ENCODE measurements at places on chromosomes 5 and 9. TPM values are rescaled to one million over a fixed set of nuclear protein-coding genes. Genes with fewer than 3 reads are reported as not detected.

The CDHR2 gene
- 0.56 TPM for total RNA-seq

The UNC5A gene
- total RNA-seq, result not detected

The DNAI1 gene
- not detected for total RNA-seq

The SAXO1 gene
- 0.12 TPM for total RNA-seq

The FNBP1 gene
- total RNA-seq, result 153 TPM

The IFNA2 gene
- not detected for total RNA-seq

GRCh38 chr5:171676286-171676944, 109.2 kb upstream of the SMIM23 start:
- no peak for DNase-seq

DNA sequence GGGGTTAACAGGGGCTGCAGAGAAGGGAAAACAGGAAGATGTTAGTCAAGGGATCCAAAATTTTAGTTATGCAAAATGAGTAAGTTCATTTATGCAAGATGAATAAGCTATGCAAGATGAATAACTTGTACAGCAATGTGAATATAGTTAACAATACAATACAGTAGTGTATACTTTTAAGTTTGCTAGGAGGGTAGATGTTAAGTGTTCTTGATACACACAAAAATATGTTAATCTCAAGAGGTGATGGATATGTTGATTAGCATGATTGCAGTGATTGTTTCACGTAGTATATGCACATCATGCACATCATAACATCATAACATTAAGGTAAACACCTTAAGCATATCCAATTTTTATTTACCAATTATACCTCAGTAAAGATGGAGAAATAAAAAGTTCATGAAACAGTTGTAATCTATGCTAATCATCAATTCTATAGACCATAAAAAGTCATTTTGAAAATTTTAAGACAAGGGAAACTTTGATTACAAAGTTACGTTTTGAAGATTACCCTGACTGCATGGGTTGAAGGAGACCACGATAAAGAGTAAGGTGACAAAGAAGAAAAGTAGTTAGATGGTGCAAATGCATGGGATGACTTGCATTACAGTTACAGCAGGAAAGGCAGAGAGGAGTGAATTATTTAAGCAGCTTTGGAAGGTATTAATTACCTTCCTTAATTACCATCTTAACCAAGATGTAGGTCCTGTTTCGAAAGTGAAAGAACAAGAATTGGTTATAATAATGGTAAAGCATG, 31.4 kb downstream of the FAM174A start:
- no peak for DNase-seq

GRCh38 chr5:93512799-93513198, 68.2 kb downstream of the NR2F1-AS1 start:
- DNase-seq, result no peak

DNA sequence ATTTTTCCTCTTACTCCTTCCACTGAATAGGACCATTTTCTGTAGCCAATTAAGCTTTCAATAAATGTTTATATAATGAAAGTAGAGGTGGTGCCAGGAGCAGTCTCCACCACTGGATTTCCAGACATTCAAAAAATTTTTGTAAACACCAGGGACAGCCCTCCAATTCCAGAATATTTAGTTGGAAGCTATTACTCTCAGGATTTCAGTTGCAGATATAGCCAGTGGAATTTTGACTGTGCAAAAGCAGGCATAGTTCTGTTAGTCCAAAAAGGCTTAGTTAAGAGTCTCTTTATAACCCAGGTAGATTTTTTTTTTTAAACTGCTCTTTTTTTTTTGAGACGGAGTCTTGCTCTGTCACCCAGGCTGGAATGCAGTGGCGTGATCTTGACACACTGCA, 138.1 kb upstream of the DMRT1 start:
- no peak for DNase-seq

- DNase-seq, result no peak
Observed at GRCh38 chr9:87096506-87096905, 149.2 kb upstream of the GAS1 start.

DNA sequence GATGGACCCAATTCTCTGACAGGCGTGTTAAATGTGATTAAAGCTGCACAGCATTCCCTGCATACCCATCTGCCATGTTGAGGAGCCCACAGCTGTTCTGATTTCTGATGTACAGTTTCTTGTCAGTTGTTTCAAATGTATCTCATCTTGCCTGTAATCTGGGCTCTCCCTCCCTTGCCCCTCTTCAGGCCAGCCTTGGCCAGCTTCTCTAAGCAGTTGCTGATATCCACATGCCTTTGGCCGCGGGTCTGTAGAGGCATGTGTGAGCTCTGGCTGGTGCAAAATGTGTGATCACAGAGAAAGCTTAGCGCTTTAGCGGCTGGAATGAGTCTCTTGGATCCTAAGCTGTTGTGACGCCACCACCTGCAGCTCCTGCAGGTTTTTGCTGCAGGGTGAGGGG, 332.0 kb downstream of the MLLT3 start:
- DNase-seq, result no peak

DNA sequence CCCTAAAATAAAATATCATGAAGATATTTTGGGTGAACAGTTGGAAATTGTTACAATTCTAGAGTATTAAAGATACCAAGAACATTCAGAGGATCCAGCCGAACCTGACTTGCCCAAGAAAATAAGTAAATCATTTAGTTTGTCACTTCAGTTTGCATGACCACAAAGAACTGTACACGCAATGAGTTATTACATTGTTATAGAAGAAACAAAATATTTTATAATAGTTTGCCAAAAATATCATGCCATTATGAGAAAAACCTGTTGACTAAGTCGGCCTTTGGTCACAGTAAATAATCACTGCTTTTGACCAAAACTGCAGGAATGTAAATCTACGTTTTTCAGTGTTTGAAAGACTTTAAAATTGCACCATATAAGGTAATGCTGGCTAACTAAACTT, 27.9 kb downstream of the TRIO start:
- no peak for DNase-seq

DNA sequence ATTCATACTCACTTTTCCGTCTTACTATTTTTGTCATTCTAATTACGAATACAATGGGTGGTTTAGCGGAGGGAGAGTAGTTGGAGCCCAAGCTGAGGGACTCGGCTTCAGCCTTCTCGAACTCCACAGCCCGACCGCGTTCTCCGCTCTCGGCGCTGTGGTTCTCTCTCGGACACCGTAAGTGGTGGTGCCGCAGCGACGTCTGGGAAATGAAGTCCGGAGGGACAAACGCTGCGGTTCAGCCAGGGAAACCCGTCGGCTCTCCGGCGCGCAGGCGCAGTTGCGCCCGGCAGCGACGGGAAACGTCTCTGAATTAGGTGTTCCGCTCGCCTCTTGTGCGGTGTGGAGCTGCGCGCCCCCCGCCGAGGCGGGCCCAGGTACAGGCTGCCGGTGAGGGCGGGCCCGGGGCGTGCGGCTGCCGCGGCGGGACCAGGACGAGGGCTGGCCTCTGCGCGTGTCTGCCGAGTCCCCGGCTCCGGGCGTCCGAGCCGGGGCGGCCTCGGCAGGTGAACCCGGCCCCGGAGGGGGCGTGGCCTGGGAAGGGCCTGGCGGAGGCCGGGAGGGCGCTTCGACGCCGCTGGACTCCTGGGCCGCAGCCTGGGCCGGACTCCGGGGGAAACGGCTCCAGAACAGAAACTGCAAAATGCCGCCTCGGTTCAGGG, at the start of gene ZNF879:
TSS of gene ZNF879 (plus strand) at position 277 of the 662 bp plus-strand sequence. CDS start 1,201 bp downstream, outside the sequence.
- DNase-seq, result peak; percentile 95

GRCh38 chr5:75340714-75341478, 3.9 kb downstream of the HMGCR start:
- DNase-seq, result no peak

GRCh38 chr5:40391642-40392041, 288.1 kb upstream of the PTGER4 start:
- DNase-seq, result no peak

DNA sequence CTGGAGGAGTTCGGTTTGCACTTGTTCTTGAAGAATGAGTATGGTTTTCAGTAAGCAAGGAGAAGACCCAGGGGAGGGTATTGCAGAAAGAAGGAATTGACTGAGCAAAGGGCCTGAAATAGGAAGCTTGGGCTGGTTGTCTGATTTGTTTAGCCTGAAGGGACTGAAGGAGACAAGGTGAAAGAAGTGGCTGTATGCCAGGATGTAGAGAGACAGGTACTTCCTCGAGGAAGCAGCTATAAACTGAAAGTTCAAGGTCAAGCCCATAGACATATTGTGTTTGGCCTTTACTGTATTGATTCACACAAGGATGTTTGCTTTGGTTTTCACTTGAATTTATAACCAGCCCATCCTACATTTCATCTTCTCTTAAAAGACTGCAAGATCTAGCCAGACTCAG, 183.1 kb downstream of the PALM2AKAP2 start:
- no peak for DNase-seq

DNA sequence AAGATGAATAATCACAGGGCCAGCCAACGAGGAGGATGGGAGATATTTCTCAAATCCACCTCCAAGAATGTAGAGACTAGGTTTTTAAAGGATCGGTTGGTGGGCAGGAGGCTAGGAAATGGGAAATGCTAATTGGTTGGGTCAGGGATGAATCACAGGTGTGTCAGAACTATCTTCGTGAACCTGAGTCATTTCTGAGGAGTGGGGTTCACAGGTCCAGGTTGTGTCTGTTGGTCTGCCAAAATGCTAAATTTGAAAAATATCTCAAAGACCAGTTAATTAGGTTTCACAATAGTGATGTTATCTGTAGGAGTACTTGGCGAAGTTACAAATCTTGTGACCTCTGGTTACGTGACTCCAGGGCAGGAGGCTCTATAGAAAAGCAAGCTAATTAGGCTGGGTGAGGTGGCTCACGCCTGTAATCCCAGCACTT, 2.6 kb upstream of the PLAA start:
- no peak for DNase-seq

DNA sequence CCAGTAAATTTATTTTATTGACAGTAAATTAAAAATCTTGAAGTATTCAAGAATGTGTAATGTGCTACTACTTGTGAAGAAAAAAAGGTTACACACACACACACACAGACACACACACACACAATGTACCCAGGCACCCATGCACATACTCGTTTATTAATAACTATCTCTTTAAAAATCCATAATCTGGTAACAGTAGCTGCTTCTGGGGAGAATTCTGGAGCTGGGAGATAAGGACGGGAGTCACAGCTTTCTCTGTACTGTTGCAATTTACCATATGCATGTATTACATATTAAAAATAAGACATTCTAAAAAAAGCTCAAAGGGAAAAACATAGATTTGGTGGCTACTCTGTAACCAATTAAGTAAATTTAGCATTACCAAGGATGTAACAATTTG, 7.9 kb upstream of the C1QTNF2 start:
- no peak for DNase-seq

DNA sequence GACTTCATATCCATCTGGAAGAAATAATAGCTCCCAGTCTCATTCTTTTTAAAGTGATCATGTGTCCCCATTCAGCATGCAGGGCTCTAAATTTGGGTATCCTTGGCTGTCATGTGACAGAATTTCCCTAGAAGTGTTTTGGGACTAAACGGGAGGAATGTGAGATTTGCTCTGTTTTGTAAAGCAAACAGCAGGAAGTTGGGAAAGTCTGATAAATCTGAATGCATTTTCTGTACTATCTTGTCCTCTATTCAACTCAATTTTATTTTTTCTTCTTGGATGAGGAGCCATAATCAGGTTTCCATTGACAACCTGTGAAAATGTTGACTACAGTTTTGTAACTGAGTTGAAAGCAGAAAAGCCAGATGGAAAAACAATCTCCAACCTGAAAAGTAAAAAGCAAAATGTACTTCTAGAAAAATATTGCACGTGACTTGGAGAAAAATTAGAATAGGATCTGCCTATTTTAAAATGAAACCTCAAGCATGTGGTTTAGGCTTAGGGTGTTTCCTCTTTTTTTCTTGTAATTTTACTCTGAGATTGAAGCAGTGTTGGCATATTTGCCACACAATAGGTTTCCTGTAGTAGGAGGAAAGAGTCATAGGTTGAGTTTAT, 76.2 kb upstream of the IL6ST start:
- no peak for DNase-seq

DNA sequence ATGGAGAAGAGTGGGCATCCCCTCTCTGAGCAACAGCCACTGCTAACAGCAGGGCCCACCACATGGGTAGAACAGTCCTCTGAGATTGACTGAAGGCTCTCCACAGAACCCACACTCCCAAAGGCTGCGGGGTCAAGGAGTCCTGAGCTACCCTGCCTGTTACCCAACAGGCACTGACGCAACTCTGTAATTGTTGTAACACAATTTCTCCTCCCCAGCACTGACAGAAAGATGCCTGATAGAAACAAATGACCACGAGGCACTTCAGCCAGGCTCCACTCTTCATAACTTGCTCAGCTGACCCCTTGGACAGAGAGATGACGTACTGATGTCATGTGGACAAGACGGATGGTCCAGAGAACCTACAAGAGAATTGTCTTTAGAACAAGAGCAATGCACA, 220.7 kb downstream of the SPOCK1 start:
- DNase-seq, result no peak

GRCh38 chr5:136032564-136032963, 3.8 kb downstream of the TGFBI start:
- DNase-seq, result no peak

DNA sequence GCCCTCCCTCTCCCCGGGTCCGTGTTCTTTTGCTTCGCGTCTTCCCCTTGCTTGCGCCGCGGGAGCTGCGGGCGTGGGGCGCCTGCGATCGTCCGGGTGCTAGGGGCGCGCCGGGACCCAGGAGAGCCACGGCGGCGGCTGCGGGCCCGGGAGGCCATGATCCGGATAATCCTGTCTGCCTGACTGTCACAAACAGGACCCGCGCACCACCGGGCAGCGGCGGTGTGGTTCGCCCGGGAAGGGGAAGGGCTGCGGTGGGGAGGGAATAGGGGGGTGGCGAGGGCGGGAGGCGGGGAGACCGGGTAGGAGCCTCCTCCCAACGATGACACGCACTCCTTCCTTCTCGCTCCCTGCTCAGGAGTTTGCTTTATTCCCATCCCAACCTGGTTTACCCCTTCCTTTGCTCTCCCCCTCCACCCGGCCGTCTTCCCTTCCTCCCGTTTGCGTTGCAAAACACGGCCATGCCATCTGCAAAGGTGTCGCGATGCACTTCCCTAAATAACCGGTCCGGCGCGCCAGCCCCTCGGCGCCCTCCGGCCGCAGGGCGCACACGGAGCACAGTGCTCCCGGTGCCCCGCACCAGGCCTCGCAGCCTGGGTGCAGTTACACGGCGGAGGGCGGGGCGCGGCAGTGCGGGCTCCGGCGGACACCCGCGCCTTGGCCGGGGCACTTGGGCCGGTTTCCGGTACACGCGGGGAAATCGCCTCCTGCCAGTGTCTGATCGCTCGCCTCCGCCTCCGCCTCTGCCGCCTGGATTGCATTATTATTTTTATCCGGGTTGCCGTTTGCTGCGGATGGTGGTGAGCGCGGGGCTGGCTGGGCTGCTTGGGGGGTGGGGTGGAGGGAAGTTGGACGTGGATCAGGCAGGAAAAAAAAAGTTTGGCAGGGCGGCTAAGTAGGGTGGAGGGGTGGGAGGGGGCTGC, 1.5 kb downstream of the SMARCA2 start:
- DNase-seq, result peak; percentile 74

DNA sequence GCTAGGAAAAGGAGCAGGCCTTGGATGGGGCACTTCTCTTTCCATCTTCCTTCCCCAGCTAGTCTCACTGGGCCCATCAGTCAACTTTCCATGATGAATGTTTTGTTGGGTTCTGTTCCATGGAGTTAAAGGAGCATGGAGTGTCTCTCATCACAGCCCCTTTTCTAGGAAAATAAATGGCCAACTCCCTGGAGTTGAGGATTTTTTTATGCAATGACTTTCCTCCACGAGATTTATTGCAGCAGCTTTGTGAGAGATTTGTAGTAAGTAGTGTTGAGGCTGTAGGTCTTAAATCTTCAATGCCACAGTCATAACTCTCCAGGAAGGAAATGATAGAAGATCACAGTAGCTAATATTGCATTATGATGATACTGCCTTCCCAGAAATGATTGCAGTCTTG, 45.6 kb upstream of the SLC44A1 start:
- DNase-seq, result no peak

- DNase-seq, result no peak
Observed at GRCh38 chr5:150945486-150945885, 40.7 kb upstream of the ZNF300 start.
